Activated naive CD4-positive, alpha-beta T cell (primary cell): ENCODE measurements at places on chromosomes 1 and 21.
A peak's percentile ranks its signal among the peaks of the same experiment; 100 is the strongest.

DNA sequence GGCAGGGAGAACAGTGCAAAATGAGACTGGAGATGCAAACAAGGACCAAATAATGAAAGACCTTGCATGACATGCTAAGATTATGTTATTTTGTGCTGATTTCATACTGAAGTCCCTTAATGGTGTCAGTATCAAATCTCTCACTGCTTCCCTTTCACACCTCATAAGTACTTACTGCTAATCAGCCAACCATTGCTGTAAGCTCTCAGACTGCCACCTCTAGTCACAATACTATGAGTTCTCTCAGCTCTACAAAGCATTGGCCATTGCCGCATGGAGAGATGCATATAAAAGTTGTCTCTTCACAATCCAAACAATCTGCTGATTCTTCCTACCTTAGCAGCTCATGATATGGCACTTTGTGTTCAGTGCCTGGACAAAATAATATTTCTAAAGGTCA is 375.4 kb downstream of the LTN1 start:
- no peak for DNase-seq

- DNase-seq = no peak
These were observed 38.5 kb upstream of the EGLN1 start for GRCh38 chr1:231460614-231461013.

GRCh38 chr1:167106119-167106461 is 12.2 kb downstream of the STYXL2 start:
- DNase-seq = no peak

DNA sequence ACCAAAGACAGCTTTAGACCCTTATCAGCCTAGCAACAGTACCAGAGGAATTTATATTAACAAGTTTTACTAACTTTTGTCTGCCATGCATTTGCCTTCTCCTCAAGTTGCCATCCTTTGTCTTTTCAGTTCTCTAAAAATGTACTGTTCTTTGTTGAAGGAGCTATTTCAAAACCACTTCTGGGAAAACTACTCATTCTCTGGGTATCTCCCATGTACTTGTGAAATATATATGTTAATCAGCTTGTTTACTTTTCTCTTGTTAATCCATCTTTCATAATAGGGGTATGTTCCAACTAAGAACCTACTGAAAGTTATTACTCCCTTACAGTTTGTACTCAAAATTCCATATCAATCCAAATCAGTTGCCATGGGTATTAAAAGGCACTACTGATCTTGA is 16.3 kb downstream of the DPYD start:
- DNase-seq = no peak

- no peak for DNase-seq
These were observed 54.4 kb upstream of the GCLM start for GRCh38 chr1:93963585-93963984.

DNA sequence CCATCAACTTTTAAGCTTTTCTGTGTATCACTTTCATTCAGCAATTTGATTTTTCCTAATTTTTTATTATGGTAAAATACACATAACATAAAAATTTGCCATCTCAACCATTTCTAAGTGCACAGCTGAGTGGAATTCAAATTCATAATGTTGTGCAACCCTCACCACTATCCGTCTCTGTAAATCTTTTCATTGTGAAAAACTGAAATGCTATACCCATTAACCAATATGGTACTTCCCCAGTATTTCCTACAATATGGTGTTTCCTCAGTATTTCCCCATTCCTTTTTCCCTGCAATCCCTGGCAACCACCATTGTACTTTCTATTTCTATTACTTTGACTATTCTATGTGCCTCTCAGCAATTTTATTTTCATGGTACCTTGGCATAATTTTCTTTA is 6.8 kb downstream of the STPG1 start:
- no peak for DNase-seq

GRCh38 chr1:93313026-93313425 is 32.7 kb upstream of the DR1 start:
- no peak for DNase-seq

DNA sequence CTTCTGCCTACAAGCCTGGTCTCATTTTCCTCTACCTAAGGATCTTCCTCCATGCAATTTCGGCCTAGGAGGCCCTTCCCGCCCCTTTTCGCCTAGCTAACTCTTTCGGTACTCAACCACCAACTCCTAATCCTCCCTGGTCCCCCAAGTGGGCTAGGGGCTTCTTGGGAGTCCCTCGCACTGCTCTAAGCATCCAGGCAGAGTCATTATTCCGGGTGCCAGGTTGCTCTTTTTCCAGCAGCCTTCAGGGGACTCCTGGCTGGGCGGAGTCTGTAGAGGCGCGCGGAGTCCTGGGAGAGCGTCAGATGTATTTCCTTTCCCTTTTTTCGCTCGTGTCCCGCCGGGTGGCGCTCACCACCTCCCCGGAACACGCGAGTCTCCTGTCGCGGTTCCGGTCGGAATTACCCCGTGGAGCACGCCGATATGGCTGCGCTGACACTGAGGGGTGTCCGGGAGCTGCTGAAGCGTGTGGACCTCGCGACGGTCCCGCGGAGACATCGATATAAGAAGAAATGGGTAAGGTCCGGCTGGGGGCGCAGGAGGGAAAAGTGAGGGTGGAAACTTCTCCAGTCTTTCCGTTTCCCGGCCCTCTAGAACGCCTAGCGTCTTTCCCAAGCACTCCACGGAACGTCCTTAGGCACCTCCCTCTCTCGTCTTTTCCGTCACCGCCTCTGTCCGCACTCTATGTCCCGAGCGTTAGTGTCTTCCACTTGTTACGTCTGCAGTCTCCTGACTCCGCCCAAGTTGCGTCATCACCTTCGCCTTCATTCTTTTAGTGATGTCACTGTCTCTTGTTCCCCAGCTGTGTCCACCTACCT is at the start of gene NSUN4:
Gene NSUN4, plus strand, starts transcription at position 404 of the 818 bp plus-strand sequence. Its CDS starts 20 bp downstream, at position 424.
- peak; percentile 60 for DNase-seq

DNA sequence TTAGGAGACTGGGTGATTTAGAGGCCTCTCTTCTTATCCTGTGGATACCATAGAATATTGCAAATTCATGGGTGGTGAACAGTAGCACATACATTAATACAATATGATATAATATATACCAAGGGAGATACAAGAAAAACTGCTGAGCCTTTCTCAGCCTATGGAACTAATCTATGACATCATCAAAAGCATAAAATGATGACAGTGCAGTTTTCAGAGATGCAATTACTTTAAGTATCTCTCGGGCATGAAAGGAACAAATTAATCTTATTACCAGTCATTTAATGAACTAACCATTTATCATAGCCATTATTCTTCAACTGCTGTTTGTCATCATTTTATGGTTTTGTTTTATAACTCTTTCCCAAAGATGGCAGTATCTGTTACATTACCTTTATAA is 3.5 kb downstream of the CHODL start:
- DNase-seq = no peak

- DNase-seq = no peak
These were observed 9.8 kb downstream of the PAX7 start for GRCh38 chr1:18640228-18641004.

- no peak for DNase-seq
These were observed 183.9 kb downstream of the PTPRU start for GRCh38 chr1:29420202-29420601.

- DNase-seq = no peak
These were observed 191.4 kb downstream of the AMY1C start for GRCh38 chr1:103941086-103941485.

DNA sequence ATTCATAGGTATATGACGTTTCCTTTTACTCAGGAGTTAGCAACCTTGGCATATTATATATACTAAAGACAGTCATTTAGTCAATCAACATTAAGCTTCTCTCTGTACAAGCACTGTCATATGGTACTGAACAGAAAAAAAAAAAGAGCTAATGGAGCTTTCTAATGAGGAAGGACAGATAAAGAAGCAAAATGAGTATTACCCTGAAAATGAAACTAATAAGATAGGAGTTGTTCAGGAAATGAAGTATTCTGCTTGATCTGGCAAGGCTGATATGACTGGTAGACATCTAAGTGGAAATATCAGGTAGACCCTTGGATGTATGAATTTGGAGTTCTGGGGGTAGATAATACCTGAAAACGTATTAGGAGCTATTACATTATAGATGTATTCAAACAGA is 4.3 kb upstream of the IKBKE start:
- DNase-seq = no peak

DNA sequence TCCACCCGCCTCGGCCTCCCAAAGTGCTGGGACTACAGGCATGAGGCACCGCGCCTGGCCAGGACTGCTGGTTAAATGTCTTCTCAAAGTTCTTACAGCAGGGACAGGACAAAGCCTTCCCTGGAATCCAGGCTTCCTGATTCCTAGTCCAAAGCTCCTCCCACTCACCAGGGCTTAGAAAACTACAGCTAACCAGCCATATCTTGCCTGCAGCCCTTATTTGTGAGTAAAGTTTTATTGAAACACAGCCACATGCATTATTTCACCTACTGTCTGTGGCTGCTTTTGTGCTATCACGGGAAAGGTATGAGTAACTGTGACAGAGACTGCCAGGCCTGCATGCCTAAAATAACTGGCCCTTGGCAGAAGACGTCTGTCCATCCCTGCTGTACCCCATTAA is 24.4 kb downstream of the TMCO4 start:
- no peak for DNase-seq

- no peak for DNase-seq
These were observed 15.9 kb upstream of the ITPKB start for GRCh38 chr1:226754793-226755533.

- DNase-seq = no peak
These were observed 3.5 kb downstream of the CD244 start for GRCh38 chr1:160859166-160859565.

DNA sequence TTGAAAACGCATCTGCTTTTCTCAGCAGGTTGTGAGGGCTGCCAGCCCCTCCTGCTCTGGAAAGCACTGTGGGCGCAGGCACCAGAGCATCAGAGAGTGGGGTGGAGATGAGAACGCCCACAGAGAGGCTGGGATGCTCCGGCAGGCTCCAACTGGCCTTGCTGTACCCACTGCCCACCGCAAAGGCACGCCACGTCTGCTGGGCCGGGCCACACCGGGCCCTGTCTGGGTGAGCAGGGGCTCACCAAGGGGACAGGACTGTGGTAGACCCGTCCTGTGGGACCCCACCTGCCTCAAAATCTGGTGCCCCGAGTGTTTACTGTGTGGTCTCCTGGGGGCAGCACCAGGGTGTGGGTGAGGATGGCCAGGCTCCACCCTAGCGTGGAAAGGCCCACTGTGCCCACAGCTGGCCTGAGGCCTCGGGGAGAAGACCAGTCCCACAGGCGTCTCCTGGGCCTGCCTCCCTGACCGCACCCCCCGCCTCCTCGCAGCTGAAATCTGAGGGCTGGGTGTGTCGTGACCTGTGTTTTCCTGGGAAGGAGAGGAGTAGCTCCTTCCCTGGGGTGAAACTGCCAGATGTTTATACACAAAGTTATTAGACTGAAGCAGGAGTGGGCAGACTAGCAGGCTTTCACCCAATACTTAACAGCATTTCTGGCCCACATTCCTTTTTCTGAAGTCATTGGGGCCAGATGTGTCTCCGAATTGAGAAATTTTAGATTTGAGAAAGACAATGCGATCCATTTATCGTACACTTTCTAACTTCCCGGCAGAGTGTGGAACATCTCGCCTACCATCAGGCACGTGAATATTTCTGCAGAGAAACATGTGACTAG is 53.8 kb downstream of the STUM start:
- no peak for DNase-seq

DNA sequence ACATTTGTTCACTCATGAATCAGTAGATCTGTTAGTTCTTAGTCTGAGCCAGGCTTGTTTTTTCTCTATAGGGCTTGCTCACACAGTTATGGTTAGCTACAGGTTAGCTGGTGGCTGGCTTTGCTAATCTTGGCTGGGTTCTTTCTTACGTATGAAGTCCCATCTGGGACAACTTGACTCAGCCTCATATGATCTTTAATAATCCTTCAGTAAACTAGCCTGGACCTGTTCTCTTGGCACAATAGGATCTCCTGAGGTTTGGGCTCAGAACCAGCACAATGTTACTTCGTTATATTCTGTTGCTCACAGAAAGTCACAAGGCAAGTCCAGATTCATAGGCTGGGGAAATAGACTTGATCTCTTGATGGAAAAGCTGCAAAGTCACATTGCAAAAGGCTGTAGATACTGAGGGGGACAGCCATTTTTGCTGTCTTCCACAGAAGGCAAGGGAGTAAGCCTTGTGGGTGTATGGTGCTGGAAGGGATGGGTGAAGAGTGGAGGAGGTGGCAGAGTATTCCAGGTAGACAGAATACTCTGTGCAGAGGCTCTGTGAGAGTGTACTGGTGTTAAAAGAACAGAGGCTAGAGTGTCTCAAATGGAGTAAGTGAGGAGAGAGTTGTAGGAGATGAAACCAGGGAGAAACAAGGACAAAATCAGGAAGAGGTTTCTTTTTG is 24.4 kb downstream of the EFCAB7 start:
- no peak for DNase-seq
